Keratinocyte (primary cell): ENCODE measurements at places on chromosomes 6 and 20. TPM values are rescaled to one million over a fixed set of nuclear protein-coding genes. Genes with fewer than 3 reads are reported as not detected.

DNA sequence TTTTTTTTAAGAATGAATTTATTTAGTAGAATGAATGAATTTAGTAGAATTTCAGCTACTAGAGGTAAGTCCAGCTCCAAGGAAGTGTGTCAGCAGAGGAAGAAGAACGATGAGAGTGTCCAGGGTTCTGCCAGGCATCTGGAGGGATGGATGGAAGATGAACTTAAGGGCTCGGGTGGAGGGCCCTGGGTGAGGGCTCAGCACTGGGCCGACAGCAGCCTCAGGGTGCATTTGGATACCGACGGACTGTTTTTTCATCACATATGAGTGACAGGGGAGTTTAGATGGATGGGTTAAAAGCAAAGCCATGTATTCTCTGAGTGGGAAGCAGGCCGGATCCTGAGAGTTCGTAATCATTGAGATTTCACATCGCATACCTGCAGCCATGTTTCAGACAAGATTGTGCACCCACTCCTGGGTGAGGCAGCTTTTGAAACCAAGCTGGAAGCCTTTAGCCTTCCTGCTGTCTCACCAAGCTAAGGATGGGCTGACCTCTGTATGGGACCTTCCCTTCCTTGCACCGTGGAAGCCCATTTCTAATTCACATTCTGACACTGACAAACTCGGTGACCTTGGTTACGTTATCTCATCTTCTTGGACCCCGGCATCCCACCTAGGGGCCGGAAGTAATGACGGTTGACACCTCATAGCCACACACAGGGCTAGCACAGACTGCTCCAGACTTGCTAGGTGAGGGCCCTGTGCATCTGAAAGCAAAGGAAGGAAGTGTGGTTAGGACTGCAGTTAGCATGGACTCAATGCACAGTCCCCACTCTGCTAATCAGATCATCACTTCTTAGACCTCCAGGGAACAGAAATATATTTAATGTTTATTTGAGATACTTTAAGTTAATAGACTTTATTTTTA lies 228.5 kb downstream of the SLC24A3 start:
- H3K27ac ChIP-seq = no peak overlapping the region
- H3K36me3 ChIP-seq = no peaks in the 10 kb centered on the region
- no peaks in the 10 kb centered on the region for H3K4me1 ChIP-seq

The HAO1 gene
- polyA plus RNA-seq = not detected in 3 replicates

DNA sequence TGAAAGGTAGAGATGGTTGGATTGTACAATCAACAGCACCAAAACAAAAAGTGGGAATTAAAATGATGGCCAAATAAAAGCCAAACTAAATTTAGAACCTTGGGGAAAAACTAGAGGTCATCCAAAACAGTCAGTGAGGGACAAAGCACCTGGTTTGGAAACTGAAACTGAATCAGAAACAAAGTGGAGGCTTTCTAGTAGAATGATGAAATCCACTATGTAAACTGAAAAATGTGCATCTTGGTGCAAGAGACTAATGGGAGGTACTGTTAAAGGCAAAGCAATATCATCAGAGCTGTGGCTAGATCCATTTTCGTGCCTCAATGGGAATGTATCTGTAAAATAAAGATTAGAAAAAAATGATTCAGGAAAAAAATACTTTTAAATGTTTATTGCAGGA lies 380.0 kb upstream of the GJE1 start:
- H3K27ac ChIP-seq = no peak overlapping the region
- H3K36me3 ChIP-seq = no peaks in the 10 kb centered on the region
- no peaks in the 10 kb centered on the region for H3K4me1 ChIP-seq
- H3K27me3 ChIP-seq = no peaks in the 10 kb centered on the region

DNA sequence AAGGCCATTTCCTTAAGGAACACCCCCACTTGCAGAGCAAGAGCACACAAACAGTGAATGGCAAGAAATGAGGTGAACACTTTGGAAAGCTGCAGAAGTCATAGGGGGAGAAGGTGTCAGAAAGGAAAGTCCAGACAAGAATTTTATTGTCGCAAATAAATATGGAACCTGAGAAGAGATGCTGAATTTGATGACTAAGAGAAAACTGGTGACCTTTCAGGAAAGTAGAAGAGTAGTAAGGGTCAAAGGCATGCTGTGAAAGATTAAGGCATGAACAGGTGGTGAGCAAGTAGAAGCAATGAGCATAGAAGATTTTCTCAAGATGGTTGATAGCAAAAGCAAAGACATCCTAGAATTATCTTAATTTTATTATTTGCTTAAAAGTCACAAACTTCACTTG lies 194.2 kb downstream of the KCNQ5 start:
- no peak overlapping the region for H3K4me3 ChIP-seq
- peaks cover 20% of the 10 kb centered on the region for H3K4me1 ChIP-seq
- no peak for DNase-seq
- no peaks in the 10 kb centered on the region for H3K27me3 ChIP-seq
- H3K36me3 ChIP-seq = no peaks in the 10 kb centered on the region
- H3K27ac ChIP-seq = no peak overlapping the region

- no peak for DNase-seq
- H3K27ac ChIP-seq = no peak overlapping the region
- H3K4me1 ChIP-seq = peaks cover 18% of the 10 kb centered on the region
- H3K27me3 ChIP-seq = peaks cover 80% of the 10 kb centered on the region
Observed at GRCh38 chr6:3228046-3228671, 706 bp upstream of the TUBB2B start.

GRCh38 chr20:4838526-4838925 lies 116.8 kb downstream of the PRND start:
- DNase-seq = no peak
- no peak overlapping the region for H3K27ac ChIP-seq
- H3K27me3 ChIP-seq = no peaks in the 10 kb centered on the region
- no peaks in the 10 kb centered on the region for H3K36me3 ChIP-seq
- H3K4me3 ChIP-seq = no peak overlapping the region
- no peaks in the 10 kb centered on the region for H3K4me1 ChIP-seq

DNA sequence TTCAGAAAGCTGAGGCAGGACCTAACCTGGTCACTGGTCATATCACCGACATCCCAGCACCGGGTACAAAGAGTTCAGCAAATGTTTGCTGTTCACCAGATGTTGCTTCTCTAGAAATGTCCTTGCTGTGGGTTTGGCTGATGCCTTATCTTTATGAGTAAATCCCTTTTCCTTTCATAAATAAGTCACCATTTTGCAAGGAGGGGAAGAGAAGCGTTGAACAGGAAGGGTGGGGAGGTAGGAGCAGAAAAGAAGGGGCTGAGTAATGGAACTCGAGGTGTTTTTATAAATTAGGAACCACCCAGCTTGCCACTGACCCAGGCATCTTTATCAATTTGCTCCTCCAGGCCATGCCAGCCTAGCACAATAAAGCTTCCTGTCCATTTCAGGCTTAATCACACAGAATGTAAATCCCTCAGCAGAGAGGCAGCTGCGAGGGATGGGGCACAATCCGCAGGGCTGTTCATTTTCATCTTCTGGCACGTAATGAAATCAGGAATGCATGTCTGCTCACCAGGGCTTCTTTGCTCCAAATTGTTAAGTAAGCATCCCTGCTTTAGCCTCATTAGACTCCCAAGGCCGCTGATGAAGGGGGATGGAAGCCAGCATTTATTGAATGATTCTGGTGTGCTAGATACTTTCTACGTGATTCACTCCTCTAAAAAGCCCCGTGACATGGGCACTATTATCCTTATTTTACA lies 371.9 kb upstream of the CHD6 start:
- H3K4me3 ChIP-seq = no peak overlapping the region
- H3K36me3 ChIP-seq = no peaks in the 10 kb centered on the region
- H3K4me1 ChIP-seq = no peaks in the 10 kb centered on the region

DNA sequence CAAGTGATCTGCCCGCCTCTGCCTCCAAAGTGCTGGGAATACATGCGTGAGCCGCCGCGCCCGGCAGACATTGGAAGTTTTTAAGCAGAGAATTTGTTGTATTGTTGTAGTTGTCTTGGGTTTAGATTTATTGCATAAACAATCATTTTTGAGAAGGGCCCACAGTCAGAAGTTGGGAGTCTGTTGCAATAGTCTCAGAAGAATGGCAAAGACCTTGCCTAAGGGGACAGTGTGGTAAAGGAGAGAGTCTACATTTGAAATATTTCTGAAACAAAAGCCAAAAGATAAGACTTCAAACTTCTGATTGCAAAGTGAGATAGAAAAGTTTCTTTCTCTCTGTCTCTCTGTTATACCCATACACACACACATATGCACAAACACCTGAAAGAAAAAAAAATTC lies 22.5 kb downstream of the HFE start:
- no peaks in the 10 kb centered on the region for H3K36me3 ChIP-seq
- no peak for DNase-seq
- no peak overlapping the region for H3K4me3 ChIP-seq

The SLC35D3 gene
- not detected in 3 replicates for polyA plus RNA-seq

The USP49 gene
- polyA plus RNA-seq = 1.0 to 3.2 TPM (median 2.3 TPM) in 3 replicates

The MUC22 gene
- polyA plus RNA-seq = not detected in 3 replicates

DNA sequence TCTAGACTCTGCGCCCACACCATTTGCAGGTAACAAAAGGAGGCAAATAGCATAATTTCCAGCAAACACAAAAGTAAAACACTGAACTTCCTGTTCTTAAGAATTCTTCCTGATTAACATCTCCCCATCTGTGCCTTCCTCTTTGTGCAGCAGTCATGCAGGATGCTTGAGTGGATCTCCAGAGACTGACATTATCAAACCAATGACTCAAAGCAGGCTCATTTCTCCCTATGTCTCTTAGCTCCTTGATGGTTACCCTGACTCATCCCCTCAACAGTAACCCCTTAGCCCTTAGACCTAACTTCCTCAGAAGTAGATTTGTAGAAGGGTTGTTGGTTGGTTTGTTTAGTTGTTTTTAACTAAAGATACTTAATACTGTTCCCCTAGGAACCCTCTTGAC lies 137.0 kb upstream of the RIN2 start:
- H3K36me3 ChIP-seq = no peaks in the 10 kb centered on the region
- H3K4me1 ChIP-seq = no peaks in the 10 kb centered on the region
- no peak for DNase-seq

DNA sequence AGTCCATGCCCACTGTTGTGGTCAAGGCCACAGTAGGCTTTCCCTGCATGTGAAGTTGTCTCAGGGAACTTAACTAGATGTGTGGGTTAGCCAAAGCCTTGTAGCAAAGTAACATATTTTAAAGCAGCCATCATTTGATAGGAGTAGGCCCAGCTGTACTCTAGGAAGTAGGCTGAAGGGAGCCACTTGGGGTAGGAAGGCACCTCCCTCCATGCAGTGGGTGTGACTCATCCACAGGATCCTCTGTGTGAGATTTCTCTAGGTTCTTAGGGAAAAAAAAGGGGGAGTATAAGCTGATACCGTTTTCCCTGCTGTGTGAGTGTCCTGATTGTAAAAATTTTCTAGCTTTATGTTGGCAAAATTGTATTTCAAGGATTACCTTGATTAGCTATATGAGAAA lies 44.7 kb downstream of the VAPB start:
- peaks cover 10% of the 10 kb centered on the region for H3K36me3 ChIP-seq
- H3K27me3 ChIP-seq = no peaks in the 10 kb centered on the region
- no peak overlapping the region for H3K27ac ChIP-seq
- no peak overlapping the region for H3K4me3 ChIP-seq

GRCh38 chr6:41049955-41050354 lies 3.0 kb upstream of the APOBEC2 start:
- H3K27me3 ChIP-seq = no peaks in the 10 kb centered on the region
- H3K4me3 ChIP-seq = no peak overlapping the region
- no peaks in the 10 kb centered on the region for H3K36me3 ChIP-seq
- no peak for DNase-seq
- H3K4me1 ChIP-seq = peaks cover 14% of the 10 kb centered on the region

The OOEP gene
- polyA plus RNA-seq = 0.08 TPM in 1 of 3 replicates, not detected in the others

DNA sequence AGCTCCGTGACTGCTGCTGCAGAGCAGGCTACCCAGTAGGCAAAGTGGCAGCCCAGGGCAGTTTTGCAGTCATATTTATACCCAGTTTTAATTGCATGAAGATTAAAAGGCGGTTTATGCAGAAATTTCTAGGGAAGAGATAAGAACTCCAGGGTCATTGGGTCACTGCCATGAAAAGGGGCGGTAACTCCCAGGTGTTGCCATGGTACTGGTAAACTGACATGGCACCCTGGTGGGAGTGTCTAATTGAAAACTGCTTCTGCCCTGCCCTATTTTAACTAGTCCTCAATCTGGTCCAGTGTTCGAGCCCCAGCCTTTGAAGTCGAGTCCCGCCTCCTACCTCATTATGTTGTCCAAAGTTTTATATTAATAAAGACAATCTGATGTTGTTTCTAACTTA lies 75.0 kb upstream of the FUCA2 start:
- H3K27ac ChIP-seq = no peak overlapping the region
- no peak overlapping the region for H3K4me3 ChIP-seq
- no peaks in the 10 kb centered on the region for H3K36me3 ChIP-seq
- DNase-seq = no peak
- no peaks in the 10 kb centered on the region for H3K27me3 ChIP-seq

DNA sequence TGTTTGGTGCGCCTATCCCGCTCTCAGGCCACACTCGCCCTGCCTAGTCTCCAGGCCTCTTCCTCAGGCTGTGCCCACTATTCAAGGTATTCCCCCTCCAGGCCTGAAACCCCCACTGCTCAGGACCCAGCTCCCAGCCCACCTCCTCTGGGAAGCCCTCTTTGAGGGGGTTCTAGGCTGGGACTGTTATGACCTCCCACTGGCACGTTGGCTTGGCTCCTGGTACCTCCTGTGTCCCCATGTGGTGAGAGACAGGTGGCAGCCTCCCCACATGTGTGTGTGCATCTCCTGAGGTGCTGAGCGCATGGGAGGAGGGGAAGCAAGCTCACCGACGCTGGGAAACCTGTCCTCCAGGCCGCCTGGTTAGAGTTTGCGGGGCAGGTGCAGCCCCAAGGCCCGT lies 82.5 kb downstream of the EDN3 start:
- no peak overlapping the region for H3K27ac ChIP-seq
- no peak for DNase-seq
- H3K4me3 ChIP-seq = no peak overlapping the region
- peaks cover 31% of the 10 kb centered on the region for H3K27me3 ChIP-seq

DNA sequence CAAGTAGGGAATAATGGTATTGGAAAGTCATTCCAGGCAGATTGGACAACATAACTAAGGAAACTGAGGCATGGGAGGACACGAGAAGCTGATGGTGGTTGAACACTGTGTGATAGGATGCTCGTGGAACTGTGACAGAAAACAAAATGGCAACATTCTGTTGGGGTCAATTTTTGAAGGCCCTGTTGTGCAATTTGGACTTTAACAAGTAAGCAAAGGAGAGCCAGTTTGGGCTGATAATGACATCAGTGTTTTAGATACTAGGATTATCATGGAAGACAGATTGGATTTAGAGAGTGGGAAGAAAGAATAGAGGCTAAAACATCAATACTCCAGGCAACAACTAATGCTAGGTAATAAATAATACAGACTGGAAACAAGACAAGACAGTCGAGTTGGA lies 53.1 kb downstream of the PRKN start:
- H3K36me3 ChIP-seq = no peaks in the 10 kb centered on the region
- no peak overlapping the region for H3K4me3 ChIP-seq
- no peaks in the 10 kb centered on the region for H3K27me3 ChIP-seq
- DNase-seq = no peak
- no peak overlapping the region for H3K27ac ChIP-seq

The TBX18 gene
- polyA plus RNA-seq = 0.01 to 0.03 TPM (median 0.03 TPM) in 3 replicates

The GGTLC1 gene
- not detected in 3 replicates for polyA plus RNA-seq

- no peaks in the 10 kb centered on the region for H3K27me3 ChIP-seq
- no peak overlapping the region for H3K27ac ChIP-seq
- H3K4me1 ChIP-seq = peaks cover 12% of the 10 kb centered on the region
- peaks cover 26% of the 10 kb centered on the region for H3K36me3 ChIP-seq
Observed at GRCh38 chr6:170347091-170347490, 40.5 kb downstream of the FAM120B start.

The KCNB1 gene
- polyA plus RNA-seq = 0.03 TPM in 1 of 3 replicates, not detected in the others
